ENCODE measurements at places on chromosomes 13 and 19. TPM values are rescaled to one million over a fixed set of nuclear protein-coding genes. Genes with fewer than 3 reads are reported as not detected.
A peak's percentile ranks its signal among the peaks of the same experiment; 100 is the strongest.

DNA sequence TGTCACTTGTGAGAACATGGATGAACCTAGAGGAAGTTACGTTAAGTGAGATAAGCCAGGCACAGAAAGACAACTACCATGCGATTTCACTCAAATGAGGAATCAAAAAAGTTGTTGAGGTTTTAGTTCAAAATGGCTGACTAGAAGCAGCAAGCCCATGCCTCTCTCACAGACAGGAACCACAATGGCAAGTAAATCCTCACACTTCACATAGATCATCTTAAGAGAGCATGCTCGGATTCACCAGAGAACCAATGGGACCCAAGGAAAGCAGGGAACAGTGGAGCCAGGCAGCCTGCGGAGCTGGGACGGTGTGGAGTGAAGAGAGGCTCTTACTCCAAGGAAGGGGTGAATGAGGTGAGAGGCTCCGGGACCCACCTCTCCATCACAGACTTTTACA lies 581.0 kb downstream of the UQCRFS1 start:
- no peaks in the 10 kb centered on the region for H3K4me1 ChIP-seq
- DNase-seq, result no peak
- no peak overlapping the region for H3K4me3 ChIP-seq
- H3K36me3 ChIP-seq, result no peaks in the 10 kb centered on the region
- H3K27ac ChIP-seq, result no peak overlapping the region
- H3K27me3 ChIP-seq, result peaks cover 3% of the 10 kb centered on the region

DNA sequence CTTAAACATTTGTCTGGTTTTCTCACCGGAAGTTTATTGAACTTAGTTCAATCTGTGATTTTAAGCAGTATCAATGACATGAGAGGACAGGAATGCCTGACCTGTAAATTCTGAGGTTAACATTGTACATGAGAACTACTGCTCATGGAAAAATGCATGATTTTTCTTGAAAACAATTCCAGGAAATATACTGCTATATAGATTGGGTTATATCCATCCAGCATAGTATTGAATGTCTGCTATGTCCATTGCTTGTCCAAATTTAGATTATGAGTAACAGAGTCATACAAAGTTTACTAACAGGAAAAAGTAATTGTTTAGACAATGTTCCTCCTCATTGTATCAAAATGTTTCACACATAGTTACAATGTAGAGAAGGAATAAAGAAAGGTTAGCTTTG lies 606.8 kb downstream of the DACH1 start:
- DNase-seq, result no peak
- H3K27ac ChIP-seq, result no peak overlapping the region
- no peaks in the 10 kb centered on the region for H3K4me1 ChIP-seq
- no peaks in the 10 kb centered on the region for H3K36me3 ChIP-seq

- H3K4me3 ChIP-seq, result peak overlapping the region; percentile 42
- H3K27ac ChIP-seq, result no peak overlapping the region
- H3K36me3 ChIP-seq, result no peaks in the 10 kb centered on the region
- H3K4me1 ChIP-seq, result peaks cover 3% of the 10 kb centered on the region
- H3K27me3 ChIP-seq, result no peaks in the 10 kb centered on the region
These were observed 19.0 kb downstream of the MAN2B1 start for GRCh38 chr19:12647490-12648071.

GRCh38 chr19:17306285-17306714 lies 628 bp downstream of the MRPL34 start:
- no peaks in the 10 kb centered on the region for H3K27me3 ChIP-seq
- peaks cover 33% of the 10 kb centered on the region for H3K4me1 ChIP-seq
- H3K27ac ChIP-seq, result peak overlapping the region; percentile 75
- no peak for DNase-seq
- no peaks in the 10 kb centered on the region for H3K36me3 ChIP-seq

DNA sequence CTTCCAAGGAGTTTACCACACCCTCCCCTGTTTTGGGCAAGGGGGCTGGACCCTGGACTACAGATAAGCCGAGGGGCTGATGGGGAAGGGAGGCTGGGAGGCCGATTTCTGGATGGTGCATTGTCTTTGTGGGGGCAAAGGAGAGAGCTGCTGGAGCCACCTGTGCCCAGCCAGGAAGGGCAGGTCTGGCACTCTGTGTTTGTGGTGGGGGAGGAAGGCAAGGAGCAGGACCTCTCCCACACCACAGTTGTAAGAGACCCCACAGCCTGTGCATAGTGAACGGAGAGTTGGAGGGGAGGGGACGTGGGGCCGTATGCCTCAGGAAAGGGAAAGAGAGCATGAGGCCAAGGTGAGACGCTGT lies 16.0 kb upstream of the PRR19 start:
- DNase-seq, result no peak
- H3K27ac ChIP-seq, result peak overlapping the region; percentile 74
- H3K36me3 ChIP-seq, result no peaks in the 10 kb centered on the region
- peaks cover 52% of the 10 kb centered on the region for H3K4me1 ChIP-seq

The RFPL4AL1 gene
- not detected for total RNA-seq

Measured in heart left ventricle (tissue), 16 donors.